ENCODE measurements at places on chromosomes 7 and 10. TPM values are rescaled to one million over a fixed set of nuclear protein-coding genes. Genes with fewer than 3 reads are reported as not detected.

- no peak for DNase-seq
Measured at GRCh38 chr7:99126921-99127553, 16.9 kb downstream of the SMURF1 start.

DNA sequence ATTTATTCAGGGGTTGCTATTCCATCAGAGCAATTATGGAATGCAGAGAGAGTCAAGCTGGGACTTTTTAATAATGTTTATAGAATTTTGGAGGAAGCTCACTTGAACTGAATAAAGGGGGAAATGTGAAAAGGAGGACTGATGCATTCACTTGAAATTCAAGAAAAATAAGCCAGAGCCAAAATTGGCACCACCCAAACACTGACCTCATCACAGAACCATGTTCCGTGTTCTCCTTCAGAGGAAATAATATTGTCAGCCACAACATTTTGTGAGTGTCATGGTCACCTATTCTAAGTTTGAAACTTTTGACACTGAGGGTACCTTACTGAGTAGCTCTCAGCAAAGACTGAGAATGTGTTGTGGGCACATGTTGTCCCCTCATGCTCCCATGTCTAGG lies 207.0 kb downstream of the ANK3 start:
- DNase-seq: no peak

- no peak for DNase-seq
Measured at GRCh38 chr10:76998451-76998850, 639.2 kb downstream of the KCNMA1 start.

WEE2 gene
- not detected for total RNA-seq

KDM7A gene
- total RNA-seq: 7.4 TPM

DNA sequence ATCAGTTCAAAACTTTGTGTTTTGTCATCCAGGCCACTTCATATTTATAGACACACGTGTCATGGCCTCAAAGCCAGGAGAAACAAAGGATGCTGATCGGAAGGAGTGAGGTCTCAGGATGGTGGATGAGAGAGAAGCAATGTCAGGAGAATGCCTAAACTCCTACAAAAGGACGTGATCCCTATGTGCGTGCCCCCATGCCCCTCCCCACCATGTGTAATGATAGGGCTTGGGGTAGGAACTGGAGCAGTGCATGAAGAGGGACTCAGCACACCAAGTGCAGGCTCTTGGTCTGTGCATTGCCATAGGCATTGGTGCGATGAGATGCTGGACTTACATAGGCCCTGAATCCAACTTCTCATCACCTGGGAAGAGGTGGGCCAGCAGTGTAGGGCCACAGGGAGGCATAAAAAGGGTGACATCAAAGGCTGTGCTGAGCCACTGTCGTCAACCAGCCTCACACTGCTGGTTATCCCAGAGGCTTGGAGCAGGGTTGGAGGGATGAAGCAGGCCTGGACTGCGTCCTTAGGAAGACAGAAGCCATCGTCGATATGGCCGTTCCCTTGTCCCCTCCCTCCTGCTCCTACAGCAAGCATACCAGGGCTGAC lies 46.9 kb upstream of the GDF10 start:
- DNase-seq: no peak

GRCh38 chr7:114084002-114084471 lies 165.2 kb upstream of the PPP1R3A start:
- no peak for DNase-seq

DNA sequence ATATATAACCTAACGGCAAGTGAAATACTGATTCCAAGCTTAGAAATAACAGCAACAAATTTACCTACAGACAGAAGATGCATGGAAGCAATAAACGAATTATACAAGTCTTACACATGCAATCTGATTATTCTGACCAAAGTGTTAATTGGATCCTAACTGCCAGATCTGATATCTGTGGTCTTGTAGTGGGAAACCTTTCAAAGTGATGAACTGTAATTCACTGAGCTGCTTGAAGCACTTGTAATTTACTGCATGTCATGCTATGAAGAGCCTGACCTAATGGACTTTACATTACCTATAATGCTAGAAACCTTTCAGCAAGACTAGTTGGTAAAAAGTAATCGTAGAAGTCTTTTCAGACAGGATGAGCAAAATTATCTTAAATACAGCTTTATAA lies 205.6 kb downstream of the FOXP2 start:
- no peak for DNase-seq

DNA sequence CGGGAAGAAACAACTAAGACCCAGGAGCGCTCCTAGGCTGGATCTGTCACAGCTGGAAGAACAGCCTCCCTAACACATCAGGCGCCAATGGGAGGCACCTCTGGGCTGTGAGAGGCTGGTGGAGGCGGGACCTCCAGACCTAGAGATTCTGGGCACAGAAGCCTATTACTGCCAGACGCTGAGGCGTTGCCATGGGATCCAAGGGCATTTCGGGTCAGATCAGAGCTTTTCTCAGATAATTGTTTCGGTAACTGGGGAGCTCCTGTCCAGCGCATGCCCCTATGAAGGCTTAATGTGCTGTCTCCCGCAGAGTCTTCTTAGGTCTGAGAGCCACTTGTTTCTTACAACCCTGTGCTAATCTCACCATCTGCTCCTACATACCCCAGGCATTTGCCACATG lies 339.2 kb downstream of the ZNF716 start:
- DNase-seq: no peak

DNA sequence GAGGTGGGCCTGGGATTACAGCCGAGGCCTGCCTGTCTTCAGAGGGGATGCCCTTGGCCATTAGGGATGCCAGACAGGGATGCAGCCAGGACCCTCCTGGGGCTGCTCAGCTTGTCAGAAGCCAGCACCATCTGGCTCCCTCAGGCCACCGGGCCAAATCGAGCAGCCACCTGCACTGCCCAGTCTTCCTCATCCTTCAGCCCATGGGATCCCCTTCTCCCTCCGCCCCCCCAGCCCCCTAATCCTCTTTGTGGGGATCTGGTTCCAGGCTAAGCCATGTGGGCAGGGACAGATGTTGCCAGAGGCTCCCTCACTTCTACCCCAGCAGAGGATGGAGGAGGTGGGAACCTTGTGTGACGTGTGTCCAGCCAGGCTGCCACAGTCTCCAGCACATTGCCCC lies 137.4 kb upstream of the PPIF start:
- no peak for DNase-seq

- DNase-seq: no peak
Measured at GRCh38 chr10:49183596-49184542, 4.3 kb downstream of the TMEM273 start.

PPP1R3A gene
- total RNA-seq: not detected

DNA sequence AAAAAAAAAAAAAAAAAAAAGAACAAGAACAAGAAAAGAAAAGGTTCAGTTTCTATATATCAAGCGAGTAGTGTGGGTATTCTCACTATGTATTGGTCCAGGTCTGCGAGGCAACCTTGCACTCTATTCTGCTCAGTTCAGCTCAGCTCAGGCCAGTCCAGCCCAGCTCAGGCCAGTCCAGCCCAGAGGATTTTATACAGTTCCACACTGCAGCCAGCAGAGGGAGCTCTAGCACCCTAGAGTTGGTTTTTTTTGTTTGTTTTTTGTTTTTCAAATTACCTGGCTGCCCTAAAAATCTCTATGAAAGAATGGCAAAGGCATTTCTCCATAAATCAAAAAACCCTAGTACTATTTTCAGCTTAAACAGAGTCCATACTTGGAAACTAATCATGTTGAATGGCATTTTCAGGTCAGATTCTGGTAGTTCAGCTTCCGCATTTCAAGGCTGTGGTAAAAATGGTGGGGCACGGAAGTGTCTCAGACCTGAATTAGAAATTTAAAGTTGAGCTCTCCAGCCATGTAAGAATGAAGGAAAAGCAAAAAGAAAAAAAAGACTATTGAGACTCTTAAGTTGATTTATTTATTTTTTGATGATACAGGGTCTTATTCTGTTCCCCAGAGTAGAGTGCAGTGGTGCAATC lies 55.2 kb upstream of the GSDME start:
- peak; percentile 43 for DNase-seq

GRCh38 chr10:6187278-6187677 lies 15.5 kb upstream of the PFKFB3 start:
- DNase-seq: no peak

LIPJ gene
- not detected for total RNA-seq

GRCh38 chr10:68155615-68156210 lies 46.4 kb downstream of the MYPN start:
- no peak for DNase-seq

GRCh38 chr7:50649259-50649885 lies 84.2 kb upstream of the DDC start:
- DNase-seq: no peak

RNF133 gene
- not detected for total RNA-seq

SLC13A4 gene
- not detected for total RNA-seq

KLF14 gene
- total RNA-seq: not detected

DNA sequence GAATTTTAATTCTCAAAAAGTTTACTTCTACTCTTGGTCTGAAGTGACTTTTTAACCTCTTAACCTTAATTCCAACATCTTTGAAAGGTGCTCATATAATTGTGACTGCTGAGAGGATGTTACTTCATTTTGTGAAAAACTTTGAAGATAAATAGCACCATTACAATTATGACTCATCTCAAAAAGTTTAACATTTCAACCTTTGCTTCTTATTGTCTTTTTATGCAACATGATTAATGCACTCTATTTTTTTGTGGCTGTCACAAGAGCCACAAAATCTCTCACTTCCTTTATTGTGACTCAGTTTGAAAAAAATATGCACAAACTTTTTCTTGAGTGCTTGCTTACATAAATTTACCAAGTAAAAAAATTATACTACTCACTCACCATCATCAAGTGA lies 383.1 kb downstream of the LRRTM3 start:
- no peak for DNase-seq

DNA sequence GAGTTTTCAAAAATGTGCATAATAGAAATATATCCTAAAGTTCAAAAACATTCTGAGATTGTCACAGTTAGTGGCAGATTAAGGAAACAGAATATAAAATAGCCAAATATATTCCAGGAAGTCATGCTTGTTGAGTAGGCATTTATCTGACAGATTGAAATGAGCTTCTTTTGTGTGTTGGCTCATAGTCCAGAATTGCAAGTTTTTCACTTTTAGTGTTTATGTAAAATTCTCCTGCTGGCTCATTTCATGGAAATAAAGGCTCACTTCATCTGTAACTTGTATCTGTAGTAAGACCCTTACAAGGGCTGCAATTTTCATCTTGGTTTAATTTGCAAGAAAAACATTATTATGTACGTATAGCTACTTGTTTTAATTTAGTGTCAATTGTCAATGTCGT lies 93.5 kb downstream of the MCU start:
- DNase-seq: no peak

CYP2C19 gene
- 0.13 TPM for total RNA-seq

DNA sequence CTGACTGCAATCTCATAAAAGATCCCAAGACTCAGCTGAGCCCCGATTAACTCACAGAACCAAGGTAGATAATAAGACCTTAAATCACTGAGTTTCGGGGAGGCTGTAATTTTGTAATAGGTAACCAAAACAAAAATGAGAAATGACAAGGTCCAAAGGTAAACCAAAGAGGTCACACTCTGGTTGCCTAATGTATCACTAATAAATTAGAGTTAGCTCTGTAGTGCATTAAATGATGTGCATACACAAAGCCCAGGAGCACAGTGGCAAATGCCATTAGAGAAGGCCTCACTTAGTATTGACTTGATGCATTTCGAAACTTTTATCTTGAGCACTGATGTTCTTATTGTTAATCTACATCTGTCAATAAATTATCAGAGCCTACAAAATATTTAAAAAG lies 237.7 kb upstream of the CCDC6 start:
- DNase-seq: no peak

GRCh38 chr10:109993551-109994330 lies 14.0 kb upstream of the ADD3 start:
- DNase-seq: no peak

DNA sequence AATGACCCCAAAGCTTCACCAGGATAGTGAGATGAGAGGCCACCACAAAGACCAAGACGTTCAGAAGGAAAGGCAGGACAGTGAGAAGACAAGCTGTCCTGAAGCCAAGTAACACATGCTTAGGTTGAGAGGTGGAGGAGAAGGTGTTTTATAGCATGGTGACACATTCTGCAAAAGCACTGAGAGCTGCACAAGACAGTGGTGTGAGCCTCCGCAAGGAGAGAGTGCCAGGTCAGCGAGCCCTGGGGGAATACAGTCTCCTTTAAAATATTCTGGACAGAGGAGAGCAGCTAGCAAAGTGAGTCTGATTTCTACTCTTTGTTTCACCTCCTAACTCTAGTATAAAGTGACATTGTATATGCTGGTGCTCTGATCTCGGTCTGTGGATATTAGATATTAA lies 68.0 kb upstream of the VKORC1L1 start:
- no peak for DNase-seq

- DNase-seq: no peak
Measured at GRCh38 chr7:87475359-87476178, at the start of gene ABCB4. TSS of gene ABCB4 (minus strand) at chr7:87475680. CDS start at chr7:87475465, 215 bp downstream.

DNA sequence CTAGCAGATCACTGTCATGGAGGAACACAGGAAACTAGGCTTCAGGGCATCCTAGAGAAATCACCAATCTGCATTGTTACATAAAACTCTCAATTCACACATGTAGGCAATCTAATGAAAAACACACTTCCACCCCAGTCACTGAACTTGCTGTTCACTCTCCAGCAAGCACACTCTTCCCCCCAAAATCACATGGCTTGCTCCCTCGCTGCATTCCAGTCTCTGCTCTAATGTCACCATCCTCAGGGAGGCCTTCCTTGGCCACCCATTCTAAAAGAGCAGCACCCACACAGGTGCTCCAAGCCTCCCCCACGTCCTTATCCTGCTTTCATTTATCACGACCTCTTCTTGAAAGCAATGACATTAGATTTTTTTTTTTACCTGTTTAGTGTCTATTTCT lies 19.6 kb downstream of the CUL2 start:
- no peak for DNase-seq

CUBN gene
- total RNA-seq: 0.26 TPM

GRCh38 chr7:11775401-11775800 lies 56.6 kb downstream of the THSD7A start:
- DNase-seq: no peak

MYH16 gene
- not detected for total RNA-seq

MRPS17 gene
- total RNA-seq: 42.4 TPM

Data from activated T-cell treated with anti-CD3 and anti-CD28 coated beads, Interleukin-2, amount 50 U/mL, for 4 hours (primary cell).